CD4-positive, alpha-beta T cell treated with Interleukin-10 for 1 hour (primary cell): ENCODE measurements at places on chromosomes 2 and 18.
A peak's percentile ranks its signal among the peaks of the same experiment; 100 is the strongest.

DNA sequence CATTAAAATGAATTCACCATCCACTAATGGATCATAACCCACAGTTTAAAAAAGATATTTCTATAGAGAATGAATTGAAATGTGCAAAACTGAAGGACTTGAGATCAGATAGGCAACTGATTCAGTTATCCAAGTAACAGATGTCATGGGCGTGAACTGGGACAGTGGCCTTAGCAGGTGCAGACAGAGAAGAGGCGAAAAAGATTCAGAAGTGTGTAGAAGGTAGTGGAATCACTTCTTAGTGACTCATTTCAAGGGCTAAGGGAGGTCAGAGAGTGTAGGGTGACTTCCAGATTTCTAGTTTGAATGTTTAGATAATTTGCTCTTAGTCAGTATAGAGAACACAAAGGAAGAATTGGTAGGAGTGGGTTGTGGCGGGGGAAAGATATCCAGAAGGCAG lies 79.7 kb downstream of the EHBP1 start:
- no peak for DNase-seq

GRCh38 chr2:10759151-10759714 lies 37.8 kb downstream of the ATP6V1C2 start:
- DNase-seq: no peak

GRCh38 chr2:17683981-17684380 lies 69.6 kb downstream of the SMC6 start:
- no peak for DNase-seq

DNA sequence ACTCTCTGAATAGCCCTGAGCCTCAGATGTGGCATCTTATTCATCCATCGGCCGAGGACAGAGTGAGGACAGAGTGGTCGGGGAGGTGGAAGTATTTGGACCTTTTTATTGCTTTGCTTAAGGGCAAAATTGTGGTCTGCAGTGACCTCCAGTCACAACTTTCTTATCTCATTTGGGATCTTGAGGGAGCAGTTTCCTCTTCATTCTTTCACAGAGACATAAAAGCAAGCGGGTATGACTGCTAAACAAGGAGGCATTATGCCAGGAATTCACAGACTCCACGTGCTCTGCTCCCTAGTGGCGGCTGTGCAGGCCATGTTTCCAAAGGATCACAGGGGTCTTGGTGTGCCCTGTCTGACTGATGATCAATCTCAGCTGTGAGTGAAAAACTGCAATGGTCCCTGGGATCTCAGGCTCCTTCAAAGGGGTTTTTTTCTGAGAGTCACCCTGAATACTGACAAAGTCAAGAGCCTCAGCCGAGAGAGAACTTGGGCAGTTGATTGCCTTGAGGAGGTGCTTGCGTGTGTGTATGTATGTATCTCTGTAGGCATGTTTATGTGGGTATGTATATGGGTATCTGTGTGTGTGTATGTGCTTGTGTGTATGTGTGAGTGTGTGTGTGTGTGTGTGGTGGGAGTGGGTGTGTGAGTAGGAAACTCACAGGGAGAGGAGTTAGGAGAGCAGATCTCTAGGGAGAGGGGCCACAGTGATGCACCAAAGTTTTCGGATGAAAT lies 47.7 kb downstream of the RAPGEF4 start:
- no peak for DNase-seq

GRCh38 chr2:25617948-25618646 lies 55.3 kb downstream of the DTNB start:
- DNase-seq: no peak

- DNase-seq: no peak
These were observed 15.8 kb upstream of the COL6A3 start for GRCh38 chr2:237429753-237430152.

DNA sequence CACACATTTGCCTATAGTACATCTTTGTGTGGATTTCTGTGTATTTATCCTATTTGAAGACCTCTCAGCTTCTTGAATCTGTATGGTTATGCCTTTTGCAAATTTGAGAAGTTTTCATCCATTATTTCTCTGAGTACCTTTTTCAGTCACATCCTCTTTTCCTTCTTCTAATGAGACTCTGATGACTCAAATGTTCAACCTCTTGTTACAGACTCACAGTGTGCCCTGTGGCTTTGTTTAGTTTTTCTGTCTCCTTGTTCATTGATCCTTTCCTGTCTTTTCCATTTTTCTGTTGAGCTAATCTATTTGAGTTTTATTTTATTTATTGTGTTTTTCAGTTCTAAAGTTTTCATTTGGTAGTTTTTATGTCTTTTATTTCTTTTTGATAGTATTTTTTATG lies 87.0 kb upstream of the LRP1B start:
- DNase-seq: no peak

DNA sequence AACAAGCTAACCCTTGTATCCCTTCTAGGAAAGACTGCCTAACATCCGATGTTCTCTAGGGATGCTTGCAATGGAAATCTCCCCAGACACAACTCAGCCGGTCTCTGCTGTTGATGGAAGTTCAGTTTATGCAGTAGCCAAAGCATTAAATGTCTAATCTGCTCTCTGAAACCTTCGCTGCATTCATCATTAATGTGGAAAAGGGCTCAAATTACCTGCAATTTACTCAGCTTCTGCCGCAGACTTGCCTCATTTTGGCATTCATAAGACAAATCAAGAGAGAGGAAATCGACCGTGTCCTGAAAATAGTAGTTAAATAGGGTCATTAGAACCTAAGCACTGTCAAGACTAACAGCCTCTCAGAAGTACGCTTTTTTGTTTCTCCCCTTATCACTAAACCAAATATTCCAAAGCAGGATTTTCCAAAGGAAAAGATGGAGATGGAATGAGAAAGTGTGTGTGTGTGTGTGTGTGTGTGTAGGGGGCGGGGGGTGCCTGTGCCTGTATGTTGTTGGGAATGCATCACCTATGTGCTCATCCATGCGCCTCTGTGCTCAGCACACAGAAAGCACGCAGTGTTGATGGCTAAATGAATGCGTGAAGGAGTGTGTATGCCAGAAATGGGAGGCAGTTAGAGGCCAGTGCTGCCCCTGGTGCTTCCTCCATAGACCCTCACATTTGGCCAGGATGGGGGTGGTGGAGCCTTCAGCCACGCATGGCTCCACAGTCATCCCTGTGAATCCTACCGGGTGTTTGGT lies 7.4 kb downstream of the LCT start:
- no peak for DNase-seq

DNA sequence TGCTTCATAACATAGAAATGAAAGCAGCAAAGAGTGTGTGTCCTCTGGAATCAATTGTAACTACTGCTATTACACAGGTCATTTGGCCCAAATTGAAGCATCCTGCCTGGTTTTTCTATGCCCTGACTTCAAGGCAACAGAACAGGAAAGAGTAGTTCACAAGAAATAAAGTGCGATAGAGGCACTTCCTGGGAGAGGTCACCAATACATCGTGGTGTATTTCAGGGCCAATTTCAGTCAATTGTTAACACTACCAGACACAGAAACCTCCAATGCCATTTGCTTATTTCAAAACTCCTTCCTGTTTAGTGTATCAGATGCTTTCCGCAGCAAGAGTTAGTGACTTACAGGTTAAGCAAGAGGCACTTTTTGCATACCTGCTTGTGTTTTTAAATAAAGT lies 292.1 kb downstream of the ETAA1 start:
- DNase-seq: no peak

DNA sequence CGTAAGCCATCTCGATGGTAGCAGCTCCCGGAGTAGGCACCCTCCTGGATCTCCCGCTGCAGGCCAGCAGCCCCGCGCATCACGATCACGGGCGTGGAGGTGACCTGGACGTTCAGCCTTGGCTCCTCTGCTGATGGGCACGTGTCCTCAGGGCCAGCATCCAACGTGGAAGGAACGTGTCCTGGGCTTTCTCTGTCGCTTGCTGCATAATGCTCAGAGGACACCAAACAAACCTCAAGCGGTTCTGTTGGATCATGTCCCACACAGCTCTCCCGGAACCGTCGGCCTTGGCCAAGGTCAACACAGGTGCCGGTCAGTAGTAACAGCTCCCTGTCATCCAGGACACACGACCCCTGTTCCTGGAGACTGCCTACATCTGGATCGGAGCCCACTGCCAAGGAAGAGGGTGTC lies 23.1 kb downstream of the PASK start:
- DNase-seq: no peak

GRCh38 chr2:101463911-101464641 lies 10.8 kb downstream of the RFX8 start:
- no peak for DNase-seq

GRCh38 chr18:43574974-43575373 lies 297.7 kb upstream of the SYT4 start:
- DNase-seq: no peak

DNA sequence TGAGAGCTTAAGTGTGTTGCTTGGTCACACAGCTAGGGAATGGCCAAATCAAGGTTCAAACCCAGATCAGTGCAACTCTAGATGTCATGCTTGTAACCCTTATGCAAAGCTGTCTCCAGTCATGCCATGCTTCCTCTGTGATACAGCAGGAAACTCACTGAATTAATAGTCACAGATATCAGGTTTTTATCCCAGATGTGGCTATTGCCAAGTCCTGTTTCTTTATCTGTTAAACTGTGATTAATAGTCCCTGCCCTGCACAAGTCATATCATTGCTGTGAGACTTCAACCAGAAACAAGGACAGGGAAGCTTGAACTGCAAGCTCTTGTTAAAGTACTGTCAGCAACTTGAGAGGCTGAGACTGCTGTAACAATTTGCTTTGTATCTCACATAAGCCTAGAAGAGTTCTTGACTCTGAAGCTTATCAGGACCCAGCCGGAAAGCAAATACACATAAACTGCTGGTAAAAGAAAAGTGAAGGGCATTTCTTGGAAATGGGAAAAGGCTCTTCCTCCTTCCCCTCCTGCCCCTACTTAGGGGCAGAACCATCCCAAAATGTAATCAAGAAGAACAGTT lies 609.0 kb downstream of the DCC start:
- no peak for DNase-seq

GRCh38 chr18:31143025-31143424 lies 19.6 kb downstream of the DSC1 start:
- DNase-seq: no peak

GRCh38 chr2:233643128-233643527 lies 6.9 kb downstream of the UGT1A10 start:
- DNase-seq: no peak

GRCh38 chr2:55901941-55902340 lies 21.6 kb downstream of the EFEMP1 start:
- no peak for DNase-seq

GRCh38 chr2:47295981-47296635 lies 106.8 kb upstream of the MSH2 start:
- DNase-seq: no peak

- no peak for DNase-seq
These were observed 87.4 kb downstream of the RNF144A start for GRCh38 chr2:7004636-7005035.

DNA sequence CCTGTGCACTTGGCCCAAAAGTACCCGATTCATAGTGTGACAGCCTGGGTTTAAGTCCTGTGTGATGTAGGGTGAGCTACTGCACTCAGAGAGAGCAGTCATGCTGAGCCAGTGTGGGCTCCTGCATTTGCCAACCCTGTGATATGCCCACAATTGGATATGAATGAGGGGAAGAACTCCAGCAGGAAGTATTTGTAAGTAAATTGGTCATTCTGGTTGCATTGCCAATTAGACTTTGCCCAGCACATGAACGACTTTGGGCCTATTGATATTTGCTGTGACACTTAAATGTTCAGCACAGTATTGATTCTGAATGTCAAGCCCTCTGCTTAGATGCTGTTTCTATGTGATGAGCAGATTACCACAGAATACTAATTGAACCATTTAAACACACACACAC lies 570.9 kb downstream of the PIK3C3 start:
- DNase-seq: no peak

- no peak for DNase-seq
These were observed 87.1 kb upstream of the ZNF397 start for GRCh38 chr18:35153609-35154272.

GRCh38 chr2:120731175-120731574 lies 4.5 kb upstream of the GLI2 start:
- DNase-seq: no peak

GRCh38 chr18:48607056-48607984 lies 68.5 kb downstream of the CTIF start:
- DNase-seq: no peak

- DNase-seq: no peak
These were observed 200.8 kb downstream of the SLC8A1 start for GRCh38 chr2:40251137-40251536.

DNA sequence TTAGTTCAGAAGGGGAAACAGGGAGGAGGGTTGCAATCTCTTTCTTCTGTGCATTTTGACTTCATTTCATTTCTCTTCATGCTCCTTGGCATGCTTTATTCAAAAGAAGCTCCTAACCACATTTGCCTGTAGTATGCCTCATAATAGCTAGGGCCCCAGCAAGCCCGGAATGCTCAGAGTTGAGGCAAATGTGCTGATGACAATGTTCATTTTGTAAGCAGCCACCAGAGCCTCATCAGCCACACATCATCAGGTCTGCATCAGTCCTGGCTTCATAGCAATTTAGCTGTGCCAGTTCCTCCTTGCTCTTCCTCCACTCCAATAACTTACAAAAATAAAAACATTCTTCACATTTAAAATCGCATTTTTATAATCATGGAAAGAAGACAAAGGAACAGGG lies 65.4 kb upstream of the MMADHC start:
- no peak for DNase-seq

- DNase-seq: no peak
These were observed 262.0 kb downstream of the TNS1 start for GRCh38 chr2:217740756-217741155.

DNA sequence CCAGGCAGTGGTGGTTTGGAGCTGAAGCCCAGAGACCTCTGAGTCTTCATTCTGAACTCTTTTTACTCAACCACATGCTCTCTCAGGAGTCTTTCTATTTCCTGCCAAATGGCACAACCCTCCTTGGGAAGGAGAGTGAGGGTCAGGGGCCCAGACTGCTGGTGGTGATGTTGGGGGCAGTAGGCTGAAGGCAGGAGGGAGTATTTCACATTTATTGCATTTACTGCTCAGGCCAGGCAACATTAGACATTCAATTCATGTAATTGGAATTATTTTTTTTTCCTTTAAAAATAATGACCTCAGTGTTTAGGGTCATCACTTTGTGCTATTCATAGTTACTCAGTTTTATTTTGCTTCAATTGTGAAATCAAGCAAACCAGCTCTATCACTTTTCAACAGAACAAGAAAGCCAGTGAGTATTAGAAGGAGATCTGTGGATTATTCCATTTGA lies 311.3 kb upstream of the NT5C1B start:
- no peak for DNase-seq

- peak; percentile 49 for DNase-seq
These were observed at the start of gene ADAM23 for GRCh38 chr2:206442833-206443734. Gene ADAM23 (plus strand): TSS chr2:206443532. CDS start chr2:206443867, 335 bp downstream.

DNA sequence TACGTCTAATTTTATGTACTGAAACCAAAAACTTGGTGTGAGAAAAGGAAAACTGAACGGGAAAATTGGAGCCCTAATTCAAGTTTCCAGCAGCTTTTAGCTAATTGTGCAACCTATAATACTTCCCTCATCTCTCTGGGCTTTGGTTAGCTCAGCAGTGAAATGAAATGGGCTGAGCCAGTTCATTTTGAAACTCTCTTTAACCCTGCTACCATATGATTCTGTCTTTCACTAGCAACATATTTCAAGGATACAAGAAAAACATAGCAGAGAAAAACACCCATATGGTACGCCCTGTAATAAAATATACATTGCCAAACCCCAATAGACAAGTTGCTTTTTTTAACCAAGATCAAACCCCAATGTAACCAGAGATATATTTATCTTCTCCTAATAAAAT lies 799 bp downstream of the SYT4 start:
- no peak for DNase-seq

GRCh38 chr2:232977438-232977971 lies 35.6 kb downstream of the NGEF start:
- DNase-seq: no peak
